ENCODE measurements at places on chromosomes 16 and 17.

DNA sequence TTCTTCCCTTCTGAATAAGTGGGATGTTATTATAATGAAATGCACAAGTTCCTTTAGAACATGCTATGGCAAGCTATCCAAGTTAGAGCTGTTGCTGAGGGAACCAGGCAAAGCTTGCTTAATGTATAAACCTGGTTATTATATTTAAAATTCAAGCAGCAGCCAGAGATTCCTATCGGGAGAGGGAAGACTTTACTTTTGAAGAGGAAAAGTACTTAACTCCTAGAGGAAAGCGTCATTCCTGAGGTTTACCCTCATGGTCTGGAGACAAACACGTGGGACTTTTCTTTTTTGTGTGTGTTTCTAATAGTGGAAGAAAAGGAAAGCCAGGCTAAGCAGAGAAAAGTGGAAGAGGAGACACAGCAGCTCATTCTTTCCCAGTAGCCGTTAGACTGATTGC lies 39.9 kb upstream of the MYH10 start:
- DNase-seq: no peak

DNA sequence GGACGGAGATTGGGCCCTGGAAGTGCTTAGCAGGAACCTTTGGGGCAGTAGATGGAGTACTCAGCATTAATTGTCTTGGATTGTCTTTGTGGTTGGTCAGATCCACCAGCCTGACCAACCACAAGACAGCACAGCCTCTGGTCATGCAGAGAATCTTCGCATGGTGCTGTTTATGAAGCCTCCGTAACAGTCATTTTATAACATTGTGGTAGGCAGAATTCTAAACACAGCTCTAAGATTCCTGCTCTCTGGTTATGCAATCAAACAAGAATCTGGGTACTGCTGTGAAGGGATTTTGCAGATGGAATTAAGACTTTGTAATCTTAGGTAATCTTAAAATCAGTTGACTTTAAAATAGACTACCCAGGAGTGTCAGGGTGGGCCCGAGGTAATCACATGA lies 312.2 kb upstream of the GOT2 start:
- no peak for DNase-seq

DNA sequence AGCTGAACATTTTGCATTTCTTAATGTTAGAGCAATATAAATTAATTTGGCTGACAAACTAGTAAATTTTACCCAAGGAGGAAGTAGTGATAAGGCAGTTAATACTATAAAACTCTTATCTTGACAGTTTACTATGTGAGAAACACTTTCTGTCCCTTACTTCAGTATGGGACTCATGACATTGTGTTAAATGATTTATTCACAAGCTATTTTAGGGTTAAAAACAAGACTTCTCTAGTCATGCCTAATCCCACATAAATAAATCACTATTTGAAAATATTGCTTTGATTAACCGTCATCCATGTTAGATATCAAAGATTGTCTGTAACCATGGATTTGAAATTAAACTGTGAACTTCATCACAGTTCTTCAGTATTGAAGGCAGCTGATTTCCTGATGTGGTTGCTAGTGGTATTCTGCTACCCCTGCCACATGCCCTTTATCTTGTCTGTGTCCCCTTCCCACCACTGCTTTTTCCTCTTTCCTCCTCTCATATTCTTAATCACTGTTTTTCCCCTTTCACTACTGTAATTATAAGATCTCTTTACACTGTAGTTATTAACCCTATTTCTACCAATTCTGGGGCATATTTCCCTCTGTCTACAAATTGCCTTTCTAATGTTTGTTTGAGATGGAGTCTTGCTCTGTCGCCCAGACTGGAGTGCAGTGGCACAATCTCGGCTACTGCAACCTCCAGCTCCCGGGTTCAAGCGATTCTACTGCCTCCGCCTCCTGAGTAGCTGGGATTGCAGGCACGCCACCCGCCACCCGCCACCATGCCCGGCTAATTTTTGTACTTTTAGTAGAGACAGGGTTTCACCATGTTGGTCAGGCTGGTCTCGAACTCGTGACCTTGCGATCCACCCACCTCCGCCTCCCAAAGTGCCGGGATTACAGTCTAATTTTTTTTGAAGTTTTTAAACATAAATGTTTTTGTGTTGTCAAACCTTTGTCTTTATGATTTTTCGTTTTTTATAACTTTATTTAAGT lies 95.6 kb downstream of the STXBP4 start:
- peak; percentile 88 for DNase-seq

GRCh38 chr16:77214411-77215138 lies 15.4 kb downstream of the SYCE1L start:
- DNase-seq: no peak

DNA sequence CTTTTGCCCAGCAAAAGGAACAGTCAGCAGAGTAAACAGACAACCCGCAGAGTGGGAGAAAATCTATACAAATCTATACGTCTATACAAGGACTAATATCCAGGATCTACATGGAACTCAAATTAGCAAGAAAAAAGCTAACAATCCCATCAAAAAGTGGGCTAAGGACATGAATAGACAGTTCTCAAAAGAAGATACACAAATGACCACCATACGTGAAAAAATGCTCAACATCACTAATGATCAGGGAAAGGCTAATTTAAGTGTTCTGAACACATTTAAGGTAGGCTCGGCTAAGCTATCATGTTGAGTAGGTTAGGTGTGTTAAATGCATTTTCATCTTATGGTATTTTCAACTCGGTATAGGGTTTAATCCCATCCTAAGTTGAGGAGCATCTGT lies 598.0 kb downstream of the WWOX start:
- DNase-seq: no peak

DNA sequence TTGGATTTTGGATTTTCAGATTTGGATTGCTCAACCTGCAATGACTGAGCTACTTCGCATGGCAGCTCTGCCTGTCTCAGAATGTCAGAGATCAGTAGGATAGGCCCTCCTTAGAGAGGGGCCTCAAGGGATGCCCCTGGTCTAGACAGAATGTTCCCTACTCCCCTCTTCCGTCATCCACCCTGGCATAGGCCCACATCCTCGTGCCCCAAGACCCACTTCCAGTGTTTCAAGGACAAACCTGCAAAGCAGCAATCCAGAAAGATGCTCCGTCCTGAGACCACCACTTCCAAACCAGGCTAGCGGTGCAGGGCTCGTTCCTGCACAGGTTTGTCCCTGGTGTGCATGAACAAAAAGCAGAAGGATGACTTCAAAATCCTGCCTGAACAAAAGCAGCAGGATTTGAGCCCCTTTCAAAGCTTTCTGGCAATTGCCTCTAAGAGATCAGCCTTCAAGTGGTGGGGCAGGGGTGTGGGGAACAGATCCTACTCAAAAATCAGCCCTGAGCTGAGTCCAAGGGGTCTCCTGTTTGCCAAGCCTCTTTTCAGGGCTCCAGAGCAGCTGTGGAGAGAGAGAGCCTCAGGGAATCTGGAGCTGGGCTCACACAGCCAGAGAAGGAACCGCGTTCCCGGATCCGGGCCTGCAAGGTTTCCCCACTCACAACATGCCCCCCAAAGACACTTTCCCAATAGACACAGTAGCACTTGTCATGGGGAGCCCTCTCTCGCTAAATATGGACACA lies 121.1 kb downstream of the SOCS1 start:
- DNase-seq: no peak

DNA sequence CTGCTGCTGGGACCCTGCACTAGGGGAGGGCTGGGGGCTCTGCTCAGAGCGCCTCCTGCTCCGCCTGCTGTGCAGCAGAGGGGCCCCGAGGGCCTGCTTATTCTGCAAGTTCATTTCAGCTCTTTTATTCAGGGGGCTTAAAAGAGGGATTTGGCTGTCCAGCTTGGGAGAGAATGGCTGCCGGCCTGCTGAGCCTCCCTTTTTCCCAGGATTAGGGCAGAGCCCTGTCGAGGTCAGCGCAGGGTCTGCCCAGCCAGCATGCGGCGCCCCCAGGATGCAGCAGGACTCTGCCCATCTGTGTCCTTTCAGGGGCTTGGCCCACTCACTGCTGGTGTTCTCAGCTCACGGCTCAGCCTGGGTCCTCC lies 1.1 kb downstream of the SMIM5 start:
- DNase-seq: no peak

- DNase-seq: no peak
These were observed 202.9 kb downstream of the HS3ST3A1 start for GRCh38 chr17:13398853-13399252.

- no peak for DNase-seq
These were observed 74.1 kb upstream of the MON1B start for GRCh38 chr16:77116856-77117255.

GRCh38 chr16:77539421-77540034 lies 104.7 kb upstream of the ADAMTS18 start:
- DNase-seq: no peak

- no peak for DNase-seq
These were observed 34.1 kb downstream of the CDK5R1 start for GRCh38 chr17:32520737-32521404.

GRCh38 chr17:55576237-55576995 lies 65.2 kb upstream of the SMIM36 start:
- peak; percentile 69 for DNase-seq

GRCh38 chr17:978103-979093 lies 1.2 kb downstream of the NXN start:
- DNase-seq: no peak

- DNase-seq: no peak
These were observed 17.0 kb downstream of the LSM12 start for GRCh38 chr17:44049294-44050060.

- DNase-seq: no peak
These were observed 559.9 kb upstream of the HSBP1 start for GRCh38 chr16:83247767-83248372.

All from common myeloid progenitor, CD34-positive (primary cell).